ENCODE measurements at places on chromosomes 12 and 14.

DNA sequence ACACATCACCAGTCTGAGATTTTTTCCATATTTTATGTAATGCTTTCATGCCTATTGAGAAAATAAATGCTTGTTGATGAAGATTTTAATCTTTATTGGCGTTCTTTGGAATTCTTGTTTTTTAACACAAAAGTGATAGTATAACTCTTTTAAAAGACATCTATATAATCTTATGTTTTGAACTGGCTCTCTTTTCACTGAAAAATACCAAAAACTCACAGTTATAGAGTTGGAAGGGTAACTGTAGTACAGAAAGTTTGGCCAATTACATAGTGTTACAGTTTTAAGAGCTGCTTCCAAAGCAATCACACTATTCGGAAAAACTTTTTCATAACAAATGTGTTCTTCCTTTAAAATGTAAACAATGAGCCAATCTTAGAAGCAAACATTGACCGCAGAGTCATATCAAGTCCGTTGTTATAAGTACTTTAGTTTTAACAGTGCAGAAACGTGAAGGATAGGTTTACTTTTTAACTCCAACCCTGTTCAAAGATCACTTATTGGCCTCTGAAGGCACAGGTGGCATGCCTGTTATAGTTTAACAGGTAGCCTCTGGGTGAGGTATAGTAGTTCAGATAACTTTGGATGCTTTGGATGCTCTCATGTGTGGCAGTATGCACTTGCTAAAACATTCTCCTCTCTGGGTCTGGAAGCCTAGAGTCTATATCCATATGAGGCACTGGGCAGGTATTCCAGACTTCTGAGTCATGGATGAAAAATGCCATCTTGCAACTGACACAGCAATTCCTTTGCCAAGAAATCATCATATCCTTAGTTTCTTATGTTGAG is 12.1 kb upstream of the NTN4 start:
- no peak for DNase-seq

DNA sequence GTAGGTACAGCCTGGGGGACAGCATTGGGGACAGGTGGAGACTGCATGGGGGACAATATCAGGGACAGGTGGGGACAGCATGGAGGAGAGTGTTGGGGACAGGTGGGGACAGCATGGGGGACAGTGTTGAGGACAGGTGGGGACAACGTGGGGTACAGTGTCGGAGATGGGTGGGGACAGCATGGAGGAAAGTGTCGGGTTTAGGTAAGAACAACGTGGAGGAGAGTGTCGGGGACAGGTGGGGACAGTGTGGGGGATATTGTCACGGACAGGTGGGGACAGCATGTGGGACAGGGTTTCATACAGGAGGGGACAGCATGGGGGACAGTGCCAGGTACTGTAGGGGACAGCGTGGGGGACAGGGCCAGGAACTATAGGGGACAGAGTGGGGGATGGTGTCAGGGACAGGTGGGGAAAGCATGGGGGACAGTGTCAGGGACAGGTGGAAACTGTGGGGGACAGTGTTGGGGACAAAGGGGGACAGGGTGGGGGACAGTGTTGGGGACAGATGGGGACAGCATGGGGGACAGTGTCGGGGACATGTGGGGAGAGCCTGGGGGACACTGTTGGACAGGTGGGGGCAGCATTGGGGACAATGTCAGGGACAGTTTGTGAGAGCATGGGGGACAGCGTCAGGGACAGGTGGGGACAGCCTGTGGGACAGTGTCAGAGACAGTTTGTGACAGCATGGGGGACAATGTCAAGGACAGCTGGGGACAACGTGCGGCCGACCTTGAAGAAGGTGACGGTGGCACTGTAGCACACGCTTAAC is 213.1 kb downstream of the TMEM121 start:
- no peak for DNase-seq

- no peak for DNase-seq
Observed at GRCh38 chr12:120588948-120589930, 8.0 kb upstream of the POP5 start.

DNA sequence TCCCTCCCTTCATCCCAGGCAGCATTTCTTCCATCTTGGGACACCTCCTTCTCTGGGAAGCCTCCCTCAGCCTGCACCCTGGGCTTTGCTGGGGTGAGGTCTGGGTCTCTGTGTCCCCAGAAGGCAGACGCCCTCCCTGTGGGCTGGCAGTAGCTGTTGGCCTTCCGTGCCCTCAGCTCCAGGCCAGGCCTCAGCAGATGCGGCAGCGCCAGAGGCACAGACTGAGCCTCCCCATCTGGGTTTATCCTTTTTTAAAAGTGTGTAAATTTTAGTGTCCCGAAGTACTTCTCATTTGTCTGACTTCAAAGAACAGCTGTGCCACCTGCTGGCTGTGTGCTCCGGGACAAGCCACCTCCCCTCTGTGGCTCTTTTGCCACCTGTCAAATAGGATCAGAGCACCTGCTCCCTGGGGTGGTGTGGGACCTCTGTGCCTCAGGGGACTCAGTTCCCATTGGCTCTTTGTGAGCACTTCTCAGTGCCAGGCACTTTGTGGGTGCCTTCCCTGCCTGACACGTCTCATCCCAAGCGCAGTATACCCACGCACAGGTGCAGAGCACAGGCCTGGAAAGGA is 11.1 kb downstream of the EXOC3L4 start:
- no peak for DNase-seq

DNA sequence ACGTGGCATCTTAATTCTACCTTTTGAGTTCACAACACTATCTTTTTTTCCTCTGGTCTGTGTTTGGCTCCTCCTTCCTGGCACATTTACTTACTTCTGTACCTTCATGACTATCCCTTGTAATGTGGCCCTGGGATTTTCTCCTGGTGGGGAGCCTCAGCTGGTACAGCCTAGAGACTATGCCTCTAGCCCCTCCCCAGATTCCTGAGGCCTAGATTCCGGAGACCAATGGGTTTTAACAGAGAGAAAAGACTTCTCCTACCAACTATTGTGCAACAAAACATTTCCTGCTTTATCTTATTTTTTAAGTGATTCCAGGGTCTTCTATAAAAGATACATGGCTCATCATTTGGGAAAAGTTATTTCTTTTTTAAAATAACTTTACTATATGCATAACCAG is 216.2 kb upstream of the KRR1 start:
- no peak for DNase-seq

DNA sequence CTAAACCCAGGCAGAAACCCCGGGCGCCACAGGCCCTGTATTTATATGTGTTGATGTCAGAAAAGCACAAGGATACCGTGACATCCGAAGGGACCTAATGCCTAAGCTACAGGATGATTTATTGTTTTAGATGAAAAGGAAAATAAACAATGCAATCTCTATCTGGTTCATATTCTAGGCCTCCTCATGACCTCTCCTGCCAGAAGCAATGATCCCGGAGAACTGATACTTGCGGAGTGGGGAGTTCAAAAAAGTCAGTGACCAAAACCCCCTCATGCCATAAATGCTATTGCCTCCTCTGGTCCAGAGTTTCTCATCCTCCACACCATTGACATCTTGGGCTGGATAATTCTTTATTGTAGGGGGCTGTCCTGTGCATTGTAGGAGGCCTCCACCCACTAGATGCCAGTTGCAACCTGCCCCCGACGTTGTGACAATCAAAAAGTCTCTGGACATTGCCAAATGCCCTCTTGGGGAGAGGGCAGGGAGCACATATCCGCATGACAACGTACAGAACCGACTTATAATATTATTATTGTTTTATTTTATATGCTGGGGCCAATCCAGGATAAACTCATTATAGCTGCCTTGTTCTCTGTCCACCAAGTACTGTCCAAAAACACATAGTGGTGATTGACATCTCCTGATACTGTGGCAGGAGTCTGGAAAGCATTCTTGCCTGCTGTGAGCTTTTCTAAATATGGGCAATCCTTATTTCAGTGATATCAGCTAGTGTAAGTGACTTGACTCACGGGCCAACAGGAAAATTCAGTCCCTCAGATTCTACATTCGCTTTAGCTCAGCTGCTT is 1.1 kb upstream of the CSRP2 start:
- no peak for DNase-seq

Data from stimulated activated CD4-positive, alpha-beta T cell treated with anti-CD3 and anti-CD28 coated beads, Interleukin-12 subunit alpha, Interleukin-12 subunit beta, amount 100 ng/mL, for 24 hours (primary cell).